Activated naive CD8-positive, alpha-beta T cell treated with anti-CD3 and anti-CD28 coated beads, Interleukin-2, amount 10 ng/mL, durations not matched to agents 7 days and 5 days (primary cell): ENCODE measurements at places on chromosomes 16 and 17.
A peak's percentile ranks its signal among the peaks of the same experiment; 100 is the strongest.

GRCh38 chr17:40134184-40134583 lies 6.2 kb upstream of the CASC3 start:
- DNase-seq, result no peak

- DNase-seq, result no peak
Measured at GRCh38 chr17:34357398-34357797, 1.1 kb downstream of the CCL13 start.

DNA sequence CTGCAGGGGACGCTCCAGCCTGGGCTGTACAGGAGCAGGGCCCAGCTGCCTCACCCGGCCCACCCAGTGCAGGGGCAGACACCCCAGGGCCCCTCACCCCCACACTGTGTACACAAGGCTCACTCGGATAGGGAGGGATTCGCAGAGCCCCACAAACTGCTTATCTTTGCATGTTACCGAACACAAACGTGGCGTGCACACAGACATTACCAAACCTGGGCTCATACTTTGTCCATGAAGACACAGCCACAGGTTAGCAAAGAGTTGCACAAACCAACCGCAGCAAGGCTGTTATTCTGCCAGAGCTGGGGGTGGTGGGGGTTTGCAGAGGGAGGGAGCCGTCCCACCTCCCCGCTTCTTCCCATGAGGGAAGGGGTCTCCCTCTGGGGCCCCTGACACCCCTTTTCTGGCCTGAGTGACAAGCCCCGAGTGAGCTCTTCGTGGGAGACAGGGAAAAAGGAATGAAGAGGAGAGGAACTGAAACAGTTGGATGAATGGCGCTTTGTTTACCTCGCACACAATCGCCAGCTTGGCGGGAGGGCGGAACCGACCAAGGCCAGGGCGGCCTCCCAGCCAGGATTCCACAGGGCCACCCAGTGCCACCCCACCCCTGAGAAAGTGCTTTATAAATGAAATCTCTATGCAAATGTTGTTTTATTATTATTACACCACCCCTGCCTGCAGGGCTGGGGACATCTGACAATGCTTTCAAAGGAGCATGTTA lies 434 bp upstream of the CPSF4L start:
- DNase-seq, result no peak

GRCh38 chr16:13118091-13118490 lies 216.7 kb downstream of the SHISA9 start:
- DNase-seq, result no peak

DNA sequence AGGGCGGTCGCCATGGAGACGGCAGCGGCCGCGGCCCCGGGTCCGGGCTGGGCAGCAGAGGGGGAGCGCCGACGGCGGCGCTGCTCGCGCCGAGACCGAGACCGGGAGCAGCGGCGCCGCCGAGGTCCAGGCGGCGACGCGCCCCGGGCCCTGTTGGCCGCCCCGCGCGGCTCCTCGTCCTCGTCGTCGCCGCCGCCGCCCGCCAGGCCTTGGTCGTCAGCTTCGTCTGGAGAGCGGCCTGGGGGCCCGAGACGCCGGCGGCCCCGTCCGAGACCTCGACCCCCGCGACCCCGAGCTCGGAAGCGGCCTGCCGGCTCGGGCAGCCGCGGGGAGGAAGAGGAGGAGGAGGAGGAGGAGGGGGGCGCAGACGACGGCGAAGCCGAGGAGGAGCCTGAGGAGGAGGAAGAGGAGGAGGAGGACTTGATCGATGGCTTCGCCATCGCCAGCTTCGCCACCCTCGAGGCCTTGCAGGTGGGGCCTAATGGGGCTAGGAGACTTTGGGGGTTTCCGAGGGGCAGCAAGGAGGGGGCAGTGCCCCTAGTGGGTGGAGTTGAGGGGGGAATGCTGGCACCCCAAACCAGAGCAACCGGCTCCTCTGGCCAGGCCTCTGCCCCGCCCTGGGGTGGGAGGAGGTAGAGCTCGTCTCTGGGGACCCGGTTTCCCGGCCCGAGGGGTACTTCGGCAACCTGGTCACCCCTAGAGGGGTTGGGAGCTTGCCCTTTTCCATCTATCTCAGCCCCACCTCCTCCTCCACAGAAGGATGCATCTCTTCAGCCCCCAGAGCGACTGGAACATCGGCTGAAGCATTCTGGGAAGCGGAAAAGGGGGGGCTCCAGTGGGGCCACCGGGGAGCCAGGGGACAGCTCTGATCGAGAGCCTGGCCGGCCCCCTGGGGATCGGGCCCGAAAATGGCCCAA lies 1.5 kb downstream of the FBRS start:
- peak; percentile 67 for DNase-seq

DNA sequence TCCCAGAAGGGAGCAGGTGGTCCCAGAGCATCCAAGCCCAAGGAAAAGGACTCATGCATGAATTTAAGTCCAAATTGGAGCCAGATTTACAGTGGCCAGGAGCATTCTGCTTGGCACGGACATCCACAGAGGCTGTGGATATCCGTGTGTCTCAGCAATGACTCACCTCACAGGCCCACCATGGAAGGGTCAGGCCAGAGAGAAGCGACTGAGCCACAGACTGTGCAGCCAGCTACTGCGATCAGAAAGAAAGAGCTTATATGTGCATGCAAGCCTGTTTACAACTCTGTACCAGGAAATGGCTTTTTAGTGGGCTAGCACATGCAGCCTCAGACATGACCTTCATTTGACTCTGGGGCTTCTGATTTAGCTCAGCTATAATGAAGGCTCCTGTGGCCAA lies 231.0 kb downstream of the C16orf95 start:
- DNase-seq, result no peak

GRCh38 chr17:75079023-75079373 lies 8.8 kb upstream of the SLC16A5 start:
- DNase-seq, result no peak

DNA sequence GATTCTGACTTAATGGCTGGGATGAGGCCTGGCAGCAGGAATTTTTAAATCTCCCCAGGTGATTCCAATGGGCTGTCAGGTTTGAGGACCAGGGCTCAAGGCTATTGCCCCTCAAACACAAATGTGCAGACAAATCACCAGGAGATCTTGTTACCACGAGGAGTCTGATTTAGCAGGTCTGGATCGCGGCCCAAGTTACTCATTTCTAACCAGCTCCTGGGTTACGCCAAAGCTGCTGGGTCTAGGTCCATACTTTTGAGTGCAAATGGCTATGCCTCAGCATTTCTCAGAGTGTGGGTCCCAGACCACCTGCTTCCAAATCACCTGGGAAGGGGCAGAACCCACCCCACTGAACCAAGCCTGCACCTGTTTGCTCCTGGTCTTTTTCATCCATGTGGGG lies 33.1 kb downstream of the CNGB1 start:
- no peak for DNase-seq

- DNase-seq, result no peak
Measured at GRCh38 chr17:47214931-47215330, 5.8 kb downstream of the MYL4 start.

- no peak for DNase-seq
Measured at GRCh38 chr16:4315186-4316107, at the start of gene GLIS2. GLIS2 (plus strand) TSS chr16:4316067; CDS start chr16:4332281, 16,214 bp downstream.

GRCh38 chr16:84726079-84726668 lies 26.4 kb downstream of the USP10 start:
- peak; percentile 86 for DNase-seq

DNA sequence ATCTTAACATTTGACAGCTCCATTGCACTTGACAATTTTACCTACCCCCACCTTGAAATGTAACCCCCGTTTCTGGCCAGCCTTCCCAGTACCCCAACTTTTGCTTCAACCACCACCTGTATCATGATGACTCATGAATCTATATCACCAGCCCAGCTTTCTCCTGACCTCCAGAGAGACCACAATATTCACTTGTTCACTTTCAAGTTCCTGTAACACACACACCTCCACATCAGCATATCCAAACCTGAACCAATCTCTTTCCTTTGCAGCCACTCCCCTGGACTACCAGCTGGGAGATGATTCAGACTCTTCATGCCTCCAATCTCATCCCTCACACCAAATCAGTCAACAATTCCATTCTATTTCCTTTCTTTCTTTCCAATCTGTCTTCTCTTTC lies 8.0 kb downstream of the SMG6 start:
- no peak for DNase-seq

- DNase-seq, result no peak
Measured at GRCh38 chr16:68041783-68042182, 18.7 kb downstream of the DUS2 start.

DNA sequence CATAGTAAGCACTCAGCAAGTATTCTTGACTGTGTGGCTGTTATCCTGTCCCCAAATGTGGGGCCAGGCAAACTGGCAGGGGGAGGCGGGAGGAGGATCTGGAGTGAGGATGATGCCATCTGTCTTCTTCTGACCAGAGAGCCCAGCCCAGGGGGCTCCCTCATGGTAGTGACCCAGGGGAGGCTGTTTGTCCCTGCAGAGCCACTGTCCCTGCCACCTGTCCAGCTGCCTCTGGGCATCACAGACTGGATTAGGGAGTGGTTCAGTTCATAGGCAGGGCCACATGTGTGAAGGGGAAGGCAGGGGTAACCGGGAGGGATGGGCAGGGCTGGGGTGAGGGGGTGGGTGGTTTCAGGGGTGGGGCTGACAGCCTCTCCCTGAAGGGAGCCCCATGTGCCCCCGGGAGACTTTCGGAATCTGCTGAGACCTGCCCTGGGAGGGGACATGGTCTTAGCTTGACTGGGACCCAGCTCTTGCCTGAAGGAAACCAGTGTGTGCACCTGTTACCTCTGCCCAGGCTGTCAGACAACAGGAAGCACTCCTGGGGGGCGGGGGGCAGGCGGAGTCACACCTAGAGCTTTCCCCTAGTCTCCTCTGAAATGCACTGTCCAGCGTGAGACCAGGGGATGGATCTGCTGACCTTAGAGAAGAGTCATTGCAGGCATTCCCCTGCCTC lies 15.2 kb downstream of the ARHGAP23 start:
- DNase-seq, result no peak

GRCh38 chr16:70478912-70479341 lies 24.5 kb downstream of the FCSK start:
- DNase-seq, result no peak

- no peak for DNase-seq
Measured at GRCh38 chr17:30274887-30275286, 16.9 kb downstream of the BLMH start.

DNA sequence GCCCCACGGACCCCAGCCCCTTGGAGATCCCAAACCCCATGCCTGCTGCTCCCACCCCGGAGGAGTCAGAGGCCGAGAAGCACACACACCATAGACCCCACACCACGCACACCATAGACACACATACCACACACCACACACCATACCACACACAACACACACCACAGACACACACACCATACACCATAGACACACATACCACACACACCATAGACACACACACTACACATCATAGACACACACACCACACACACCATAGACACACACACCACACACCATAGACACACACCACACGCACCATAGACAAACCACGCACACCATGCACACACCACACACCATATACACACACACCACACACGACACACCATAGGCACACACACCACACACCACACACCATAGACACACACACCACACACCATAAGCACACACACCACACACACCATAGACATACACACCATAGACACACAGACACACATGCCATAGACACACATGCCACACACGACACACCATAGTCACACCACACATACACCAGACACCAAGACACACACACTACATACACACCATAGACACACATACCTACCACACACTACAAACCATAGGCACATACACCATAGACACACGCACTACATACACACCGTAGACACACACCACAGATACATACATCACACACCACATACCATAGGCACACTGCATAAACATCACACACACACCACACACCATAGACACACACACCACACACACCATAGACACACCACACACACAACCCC lies 11.3 kb downstream of the TBC1D16 start:
- no peak for DNase-seq

- DNase-seq, result no peak
Measured at GRCh38 chr17:56577843-56578204, 15.7 kb upstream of the NOG start.

DNA sequence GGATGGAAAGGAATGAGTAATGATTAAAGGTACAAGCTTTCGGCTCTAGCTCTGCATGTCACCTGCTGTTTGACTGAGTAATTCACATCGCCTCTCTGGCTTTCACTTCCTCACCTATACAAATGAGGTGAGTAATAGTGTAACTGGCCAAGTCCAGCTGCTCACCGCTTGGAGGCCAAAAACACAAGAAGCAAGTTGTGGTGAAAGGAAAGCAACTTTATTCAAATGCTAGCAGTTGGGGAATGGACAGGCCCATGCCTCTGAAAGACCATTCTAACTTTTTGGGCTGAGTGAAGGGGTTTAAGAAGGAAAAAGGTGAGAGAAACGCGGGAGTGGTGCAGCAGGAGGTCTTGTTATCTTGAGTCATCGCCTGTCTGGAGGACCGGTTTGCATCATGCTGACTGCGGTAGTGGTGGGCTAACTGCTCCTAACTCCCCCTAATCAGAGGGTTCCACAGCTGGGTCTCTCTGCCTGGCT lies 45.7 kb upstream of the CSNK2A2 start:
- no peak for DNase-seq
